ENCODE measurements at places on chromosomes 6 and 20. TPM values are rescaled to one million over a fixed set of nuclear protein-coding genes. Genes with fewer than 3 reads are reported as not detected.

GRCh38 chr20:35363190-35363589 lies 48.6 kb downstream of the UQCC1 start:
- no peaks in the 10 kb centered on the region for H3K27me3 ChIP-seq
- H3K4me3 ChIP-seq, result no peak overlapping the region
- DNase-seq, result no peak
- peaks cover 55% of the 10 kb centered on the region for H3K36me3 ChIP-seq
- H3K4me1 ChIP-seq, result peaks cover 18% of the 10 kb centered on the region

DNA sequence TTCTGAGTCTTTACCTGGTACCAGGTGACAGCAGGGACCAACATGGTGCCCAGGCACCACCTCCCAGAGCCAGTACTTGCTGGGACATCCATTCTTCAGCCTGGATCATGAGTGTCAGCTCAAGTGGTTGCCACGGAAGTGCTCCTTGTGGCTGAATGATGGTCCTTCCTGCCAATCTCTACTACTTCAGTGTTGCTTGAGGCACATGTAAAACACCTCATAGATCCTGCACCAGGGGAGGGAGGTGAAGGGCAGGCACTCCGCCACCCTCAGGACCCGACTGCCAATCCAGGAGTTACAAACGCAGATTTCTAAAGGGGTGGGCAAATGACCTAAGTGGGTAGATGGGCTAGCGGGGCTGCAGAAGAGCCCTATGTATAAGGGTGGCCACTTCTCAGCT lies 226.0 kb downstream of the PREX1 start:
- no peaks in the 10 kb centered on the region for H3K27me3 ChIP-seq
- H3K36me3 ChIP-seq, result no peaks in the 10 kb centered on the region
- no peak overlapping the region for H3K27ac ChIP-seq
- no peak overlapping the region for H3K4me3 ChIP-seq
- no peaks in the 10 kb centered on the region for H3K4me1 ChIP-seq

GRCh38 chr6:55839080-55839479 lies 36.3 kb downstream of the BMP5 start:
- H3K27me3 ChIP-seq, result no peaks in the 10 kb centered on the region
- DNase-seq, result no peak
- no peaks in the 10 kb centered on the region for H3K36me3 ChIP-seq
- no peak overlapping the region for H3K27ac ChIP-seq
- no peak overlapping the region for H3K4me3 ChIP-seq

GRCh38 chr6:160950507-160950906 lies 41.1 kb upstream of the MAP3K4 start:
- no peak overlapping the region for H3K4me3 ChIP-seq
- H3K27me3 ChIP-seq, result no peaks in the 10 kb centered on the region

Gene MLIP
- not detected for total RNA-seq
